AML-193 (cell line): ENCODE measurements at places on chromosomes 3 and 15.

- no peak for DNase-seq
Observed at GRCh38 chr3:10119376-10119775, 3.9 kb downstream of the BRK1 start.

DNA sequence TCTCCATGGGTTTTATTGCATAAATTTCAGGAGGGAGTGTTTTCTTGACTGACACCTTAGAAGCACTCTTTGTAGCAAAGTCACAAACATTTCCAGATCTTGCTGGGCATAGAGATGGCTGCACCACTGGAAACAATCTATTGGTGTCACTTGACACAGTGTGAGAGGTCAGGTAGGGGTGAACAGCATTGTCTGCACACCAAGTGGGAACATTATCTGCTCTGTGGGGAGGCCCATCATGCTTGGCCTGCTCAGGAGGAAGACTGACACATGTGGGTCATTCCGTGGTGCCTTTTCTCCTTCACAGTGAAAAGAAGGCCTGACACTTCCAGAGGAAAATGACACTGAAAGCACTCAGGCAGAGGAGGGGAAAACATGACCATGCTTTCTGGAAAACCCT, 149.9 kb upstream of the GALNT15 start:
- no peak for DNase-seq

GRCh38 chr3:117748131-117748530, 1038.6 kb downstream of the TUSC7 start:
- no peak for DNase-seq

GRCh38 chr3:156816794-156817645, 9.1 kb upstream of the LEKR1 start:
- no peak for DNase-seq

DNA sequence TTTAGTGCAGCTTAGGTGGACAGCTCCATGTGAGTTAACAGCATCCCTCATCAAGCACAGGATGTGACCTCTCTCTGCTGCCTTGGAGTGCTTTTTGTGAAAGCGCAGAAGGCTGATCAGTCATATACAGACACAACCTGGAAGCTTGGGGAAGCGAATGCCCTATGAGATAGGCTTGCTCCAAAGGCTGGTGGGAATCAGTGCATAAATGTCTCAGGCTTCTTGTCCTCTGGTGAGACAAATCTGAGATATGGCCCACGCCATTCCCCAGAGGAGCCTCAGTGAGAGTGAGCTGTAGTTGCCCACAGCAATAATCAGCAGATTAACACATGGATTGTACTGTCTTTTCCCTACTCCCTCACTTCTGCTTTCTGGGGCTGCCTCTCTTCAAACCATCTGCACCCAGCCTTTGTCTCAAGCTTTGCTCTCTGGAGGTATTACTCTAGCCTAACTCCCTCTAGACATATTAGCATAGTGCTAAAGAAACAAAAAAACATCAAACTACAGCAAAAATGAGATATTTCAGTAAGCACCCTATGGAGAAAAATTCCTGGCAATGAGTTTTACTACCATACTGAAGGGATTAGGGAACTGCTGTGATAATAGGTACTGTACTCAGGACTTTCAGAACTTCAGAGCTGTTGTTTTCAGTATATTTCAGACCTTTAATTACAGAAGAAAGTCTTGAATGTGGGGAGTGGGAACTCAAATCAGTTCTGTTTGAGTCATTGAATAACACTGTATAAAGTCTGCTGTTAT, 113.7 kb downstream of the OXSM start:
- no peak for DNase-seq

- DNase-seq = no peak
Observed at GRCh38 chr3:36520241-36521006, 140.1 kb downstream of the STAC start.

DNA sequence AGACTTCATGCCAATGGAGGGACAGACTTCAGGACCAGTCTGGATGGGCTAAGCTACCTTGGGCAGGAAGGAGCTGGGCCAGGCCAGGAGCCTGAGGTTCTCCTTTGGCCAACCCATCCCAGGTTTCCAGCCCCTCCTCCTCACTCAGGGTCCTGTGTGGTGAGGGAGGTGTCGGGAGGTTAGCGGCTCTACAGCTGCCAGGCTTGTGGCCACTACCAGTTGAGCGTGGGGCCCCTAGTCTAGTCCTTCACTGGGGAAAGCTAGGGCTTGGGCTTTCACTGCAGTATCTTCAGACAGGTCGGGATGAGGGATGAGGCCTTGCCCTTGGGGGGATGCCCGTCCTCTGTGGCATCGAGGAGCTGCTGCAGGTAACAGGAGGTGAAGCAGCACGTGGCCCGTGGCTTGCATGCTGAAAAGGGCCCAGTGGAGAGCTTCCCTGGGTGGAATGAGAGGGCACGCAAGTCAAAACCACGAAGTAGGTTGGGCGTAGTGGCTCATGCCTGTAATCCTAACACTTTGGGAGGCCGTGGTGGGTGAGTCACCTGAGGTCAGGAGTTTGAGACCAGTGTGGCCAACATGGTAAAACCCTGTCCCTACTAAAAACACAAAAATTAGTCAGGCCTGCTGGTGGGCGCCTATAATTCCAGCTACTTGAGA, 8.5 kb upstream of the FANCD2 start:
- DNase-seq = peak; percentile 18

DNA sequence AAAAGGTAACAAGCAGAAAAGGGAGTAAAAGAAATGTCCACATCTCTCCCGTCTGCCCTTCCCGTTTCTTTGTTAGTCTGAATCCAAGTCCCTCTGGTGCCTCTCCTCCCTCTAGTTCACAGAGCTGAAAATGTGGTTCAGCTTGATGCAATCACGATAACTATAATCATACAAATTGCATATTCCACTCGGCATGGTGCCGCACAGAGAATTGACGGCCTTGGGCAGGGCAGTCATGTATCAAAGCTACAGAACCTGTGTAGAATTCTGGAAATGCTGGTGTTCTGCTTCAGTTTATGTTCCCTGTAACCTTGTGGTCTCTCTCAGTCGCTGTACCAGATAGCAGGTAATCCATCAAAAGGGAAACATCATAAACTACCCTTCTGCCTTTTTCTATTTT, 562.9 kb upstream of the CBLB start:
- no peak for DNase-seq

- DNase-seq = no peak
Observed at GRCh38 chr3:151690645-151691044, 43.1 kb upstream of the AADACL2 start.

DNA sequence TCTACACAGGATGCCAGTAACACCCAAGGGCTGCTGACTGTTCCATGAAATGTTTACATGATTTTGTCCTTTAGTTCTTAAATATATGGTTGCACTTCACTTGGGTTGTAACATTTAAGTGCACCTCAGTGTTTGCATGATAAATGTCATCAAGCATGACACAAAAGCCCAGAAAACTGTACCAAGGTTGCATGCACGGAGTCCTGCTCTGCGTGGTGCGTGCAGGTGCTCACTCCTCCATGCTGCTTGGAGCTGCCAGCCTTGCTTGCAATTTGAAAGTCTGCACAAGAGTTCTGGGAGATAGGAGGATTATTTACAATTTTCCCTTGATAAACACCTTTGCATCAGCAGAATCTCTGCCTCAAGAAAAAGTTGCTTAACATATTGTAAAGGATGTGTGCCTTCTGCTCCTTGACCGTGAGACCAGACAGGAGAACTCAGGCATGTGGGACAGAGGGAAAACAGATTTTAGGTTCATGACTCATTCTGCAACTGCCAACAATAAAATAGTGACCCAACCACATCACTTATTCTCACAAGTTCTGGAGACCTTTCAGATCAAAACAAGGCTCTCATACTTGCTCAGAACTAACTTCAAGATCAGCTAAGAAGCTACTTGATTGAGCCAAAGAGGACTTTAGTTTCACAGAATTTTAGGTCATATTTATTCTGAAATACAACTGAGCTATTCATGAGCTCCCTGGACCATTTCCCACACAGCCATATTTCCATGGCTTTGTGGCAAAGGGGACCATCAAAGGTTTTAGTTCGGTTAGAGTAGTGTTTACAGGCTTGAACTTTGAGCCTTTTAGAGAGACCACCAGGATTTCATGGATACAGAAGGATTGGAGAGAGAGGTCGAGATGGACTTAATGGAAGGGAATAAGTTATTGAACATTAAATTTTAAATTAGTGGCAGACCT, 128.4 kb upstream of the ZBED2 start:
- no peak for DNase-seq

GRCh38 chr15:73485372-73485771, 42.4 kb downstream of the REC114 start:
- no peak for DNase-seq

DNA sequence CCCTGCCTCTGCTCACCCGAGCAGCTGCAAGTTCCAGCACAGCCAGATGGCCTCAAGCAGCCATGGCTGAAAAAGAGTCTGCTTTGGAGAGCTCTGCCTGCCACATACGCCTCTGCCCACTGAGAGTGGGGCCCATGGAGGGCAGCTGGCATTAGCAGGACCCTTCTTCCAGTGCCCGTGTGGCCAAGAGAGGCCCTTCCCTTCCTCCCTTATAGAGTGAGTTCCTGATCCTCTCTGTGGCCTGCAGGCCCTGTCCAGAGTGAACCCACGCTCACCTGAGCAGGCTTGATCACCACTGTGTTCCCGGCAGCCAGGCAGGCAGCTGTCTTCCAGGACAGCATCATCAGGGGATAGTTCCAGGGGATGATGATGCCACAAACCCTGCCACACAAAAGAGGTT, 41.4 kb upstream of the SLC41A3 start:
- no peak for DNase-seq

DNA sequence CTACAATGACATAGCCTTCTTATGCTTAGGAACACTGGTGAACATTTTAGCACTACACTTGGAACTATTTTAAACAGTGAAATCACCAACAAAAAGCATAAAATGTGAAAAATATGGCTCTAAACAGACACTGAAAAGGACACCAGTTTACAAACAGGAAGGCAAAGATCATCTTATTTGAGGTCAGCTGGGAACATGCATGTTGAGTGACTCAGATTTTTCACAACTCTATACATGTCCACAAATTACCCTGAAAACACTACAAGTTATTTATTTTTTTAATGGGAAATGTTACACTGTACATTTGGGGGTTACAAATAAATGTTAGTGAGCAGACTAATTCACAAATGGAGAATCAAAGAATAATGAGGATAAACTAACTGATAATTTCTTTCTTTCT, 12.5 kb upstream of the GK5 start:
- DNase-seq = no peak

DNA sequence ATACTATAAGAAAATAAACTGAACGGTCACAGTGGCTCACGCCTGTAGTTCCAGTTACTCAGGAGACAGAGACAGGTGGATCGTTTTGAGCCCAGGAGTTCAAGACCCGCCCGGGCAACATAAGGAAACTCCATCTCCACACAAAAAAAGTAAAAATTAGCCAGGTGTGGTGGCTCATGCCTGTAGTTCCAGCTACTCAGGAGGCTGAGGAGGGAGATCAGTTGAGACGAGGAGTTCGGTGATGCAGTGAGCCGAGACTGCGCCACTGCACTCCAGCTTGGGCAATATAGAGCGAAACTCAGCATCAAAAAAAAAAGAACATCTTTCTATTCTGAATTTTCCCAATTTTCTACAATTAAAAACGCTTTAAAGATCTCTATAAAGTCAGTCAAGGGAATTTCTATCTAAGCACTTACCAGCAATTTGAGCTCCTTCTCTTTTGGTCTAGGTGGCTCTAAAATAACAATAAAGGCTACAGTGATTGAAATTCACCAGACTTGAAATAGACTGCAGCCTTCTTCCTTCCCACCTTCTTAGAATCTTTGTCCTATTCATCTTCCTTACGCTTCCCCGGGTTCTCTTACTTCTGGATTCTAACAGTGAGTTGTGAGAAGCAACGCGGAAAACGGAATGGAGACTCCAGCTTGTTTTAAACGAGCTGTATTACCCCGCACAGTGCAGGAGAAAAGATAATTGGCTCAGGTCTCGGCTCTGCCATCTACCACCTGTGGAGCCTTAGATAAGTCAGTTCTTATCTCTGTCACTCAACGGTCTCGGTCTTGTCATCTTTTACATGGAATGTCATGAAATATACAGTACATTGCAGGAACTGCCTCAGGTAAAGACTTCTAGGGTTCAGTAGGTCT, 812 bp upstream of the SEC62 start:
- no peak for DNase-seq

GRCh38 chr3:3084890-3085289, 25.3 kb downstream of the IL5RA start:
- DNase-seq = no peak

- no peak for DNase-seq
Observed at GRCh38 chr3:181713676-181714612, 2.2 kb downstream of the SOX2 start.

- no peak for DNase-seq
Observed at GRCh38 chr15:33124811-33125210, 69.7 kb downstream of the FMN1 start.

DNA sequence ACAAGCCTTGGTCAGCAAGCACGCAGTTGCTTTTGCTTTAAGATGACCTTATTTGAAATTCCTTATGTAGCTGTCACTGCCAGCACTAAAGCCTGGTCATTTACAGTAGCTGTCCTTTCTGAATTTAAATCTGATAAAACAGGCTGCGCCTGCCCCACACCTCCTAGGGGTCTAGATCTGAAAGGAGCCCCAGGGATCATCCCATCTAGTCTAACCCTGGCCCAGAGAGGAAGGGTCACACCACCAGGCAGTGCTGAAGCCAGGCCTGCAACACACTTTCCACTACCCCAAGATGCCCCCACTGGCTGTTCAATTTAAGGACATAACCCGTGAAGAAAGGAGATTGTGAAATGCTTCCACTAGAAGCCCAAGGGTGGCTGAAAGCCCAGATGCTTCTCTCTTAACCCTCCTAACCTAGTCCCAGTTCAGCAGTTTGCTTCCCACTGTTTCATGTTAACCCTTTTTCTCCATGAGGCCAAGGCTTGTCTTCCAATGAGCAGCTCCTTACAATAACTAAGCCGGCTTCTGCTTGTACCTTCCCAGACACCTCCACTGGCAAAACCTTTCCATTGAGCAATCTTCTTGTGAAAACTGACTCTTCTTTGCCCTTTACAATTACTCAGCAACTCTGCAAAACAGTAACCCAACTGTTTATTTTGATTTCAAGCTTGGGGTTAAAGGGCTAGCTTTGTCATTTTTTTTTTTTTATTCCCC, 198.9 kb upstream of the LPP start:
- DNase-seq = peak; percentile 100

DNA sequence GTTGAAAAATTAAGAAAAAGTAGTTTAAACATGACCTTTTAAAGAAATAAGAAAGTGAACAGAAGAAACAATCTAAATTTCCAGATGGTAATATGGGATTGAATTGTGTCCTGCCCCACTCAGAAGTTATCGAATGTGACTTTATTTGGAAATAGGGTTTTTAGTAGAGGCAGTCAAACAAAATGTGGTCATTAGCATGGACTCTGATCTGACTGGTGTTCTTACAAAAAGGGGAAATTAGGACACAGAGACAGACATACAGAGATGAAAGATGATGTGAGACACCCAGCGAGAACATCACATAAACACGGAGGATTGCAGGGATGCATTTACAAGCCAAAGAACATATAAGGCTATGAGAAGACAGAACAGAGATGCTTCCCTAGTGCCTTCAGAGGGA, 73.2 kb downstream of the XRN1 start:
- no peak for DNase-seq

- no peak for DNase-seq
Observed at GRCh38 chr3:48023377-48023776, 7.2 kb upstream of the MAP4 start.

- no peak for DNase-seq
Observed at GRCh38 chr3:76300746-76301145, 515.4 kb upstream of the ZNF717 start.
